ENCODE measurements at places on chromosomes 12 and 14.
A peak's percentile ranks its signal among the peaks of the same experiment; 100 is the strongest.

DNA sequence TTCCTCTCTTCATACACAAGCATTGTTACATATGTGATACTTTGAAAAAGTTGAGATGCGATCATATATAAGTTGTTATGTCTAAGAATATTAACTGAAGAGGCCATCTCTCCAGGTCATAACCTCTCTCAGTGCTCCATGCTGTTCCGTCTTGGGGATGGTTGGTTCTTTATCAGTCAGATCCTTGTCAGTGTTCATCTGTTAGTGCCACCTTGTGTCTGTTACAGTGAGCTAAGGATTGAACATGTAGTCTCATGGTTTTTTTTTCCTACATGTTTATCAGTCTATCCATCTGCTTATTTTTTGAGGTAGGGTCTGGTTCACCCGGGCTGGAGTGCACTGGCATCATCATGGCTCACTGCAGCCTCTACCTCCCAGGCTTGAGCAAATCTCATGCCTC, 30.5 kb downstream of the EP400 start:
- DNase-seq: no peak

DNA sequence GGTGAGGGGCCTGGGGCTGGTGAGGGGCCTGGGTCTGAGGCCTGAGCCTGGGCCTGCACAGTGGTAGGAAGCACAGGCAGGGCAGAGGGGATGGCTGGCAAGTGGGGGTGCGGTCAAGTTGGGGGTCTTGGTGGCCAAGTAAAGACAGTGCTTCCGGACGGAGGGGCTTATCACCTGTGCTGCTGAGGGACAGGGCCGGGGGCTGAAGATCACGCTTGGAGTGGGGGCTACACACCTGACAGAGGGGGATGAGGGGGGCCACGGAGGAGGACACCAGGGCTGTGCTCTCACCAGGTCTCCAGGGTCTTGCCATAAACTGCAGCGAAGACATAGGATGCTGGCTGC, 12.2 kb downstream of the TEDC1 start:
- no peak for DNase-seq

DNA sequence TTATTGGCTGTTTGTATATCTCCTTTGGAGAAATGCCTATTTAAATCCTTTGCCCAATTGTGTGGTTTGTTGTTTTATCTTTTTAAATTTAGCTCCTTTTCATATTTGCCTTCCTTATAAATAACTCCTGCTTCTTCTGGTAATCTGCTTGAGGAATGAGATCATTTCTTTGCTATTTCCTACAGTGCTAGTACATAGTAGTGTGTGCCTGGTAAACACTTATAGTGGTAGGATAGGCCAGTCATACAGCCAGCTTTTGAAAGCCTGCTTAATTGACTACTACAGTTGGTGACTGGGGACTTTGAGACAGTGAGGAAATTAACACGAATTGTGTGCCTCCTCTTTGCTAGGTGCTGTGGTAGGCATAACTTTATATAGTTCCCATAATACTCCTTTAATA, 68.7 kb downstream of the BORCS5 start:
- DNase-seq: no peak

GRCh38 chr12:79156846-79157463, 292.4 kb downstream of the SYT1 start:
- DNase-seq: no peak

DNA sequence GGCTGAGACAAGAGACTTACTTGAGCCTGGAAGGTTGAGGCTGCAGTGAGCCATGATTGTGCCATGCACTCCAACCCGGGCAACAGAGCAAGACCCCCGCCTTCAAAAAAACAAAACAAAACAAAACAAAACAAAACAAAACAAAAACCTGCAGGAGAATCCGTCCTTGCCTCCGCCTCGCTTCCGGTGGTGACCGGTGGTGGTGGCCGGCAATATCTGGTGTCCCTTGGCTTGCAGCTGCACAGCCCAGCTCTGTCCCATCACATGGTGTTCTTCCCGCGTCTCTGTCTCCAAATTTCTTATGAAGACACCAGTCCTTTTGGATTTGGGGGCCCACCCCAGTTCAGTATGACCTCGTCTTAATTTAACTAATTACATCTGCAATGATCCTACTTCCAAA, 10.0 kb downstream of the SMIM41 start:
- DNase-seq: no peak

DNA sequence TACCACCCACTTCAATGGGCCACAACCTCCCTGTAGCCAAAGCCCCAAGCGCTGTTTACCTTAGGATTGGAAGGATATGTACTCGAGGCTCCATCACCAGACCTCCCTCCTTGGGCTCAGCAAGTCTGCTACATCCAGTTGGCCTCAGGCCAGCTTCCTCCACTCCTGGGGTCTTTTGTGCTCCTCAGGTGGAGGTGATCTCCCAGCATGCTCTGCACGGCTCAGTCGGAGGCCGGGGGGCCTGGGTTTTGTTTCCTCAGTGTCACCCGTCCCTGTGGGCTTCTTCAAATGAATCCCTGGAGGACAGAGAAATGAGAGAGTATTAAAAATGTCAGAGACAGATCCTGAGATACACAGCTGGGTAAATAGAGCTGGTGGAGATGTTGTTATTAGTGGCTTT, 723.1 kb upstream of the TBX3 start:
- DNase-seq: no peak

DNA sequence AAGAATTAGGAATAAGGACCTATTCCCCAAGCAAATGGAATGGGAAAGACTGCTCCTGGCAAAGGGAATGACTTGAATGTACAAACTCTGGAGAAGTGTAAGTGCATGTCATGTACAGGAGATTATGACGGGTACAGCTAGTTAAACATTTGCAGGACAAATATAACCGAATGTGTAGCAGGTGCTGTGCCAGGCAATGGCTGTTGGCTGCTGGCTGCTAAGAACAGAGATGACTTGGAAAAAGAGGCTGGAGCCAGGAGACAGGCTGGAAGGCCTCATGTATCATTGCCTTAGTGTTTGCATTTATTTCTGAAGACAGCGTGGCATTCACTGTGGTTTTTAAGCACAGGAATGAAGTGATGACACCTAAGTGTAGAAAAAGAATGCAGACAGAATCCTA, 136.8 kb downstream of the TTC8 start:
- DNase-seq: peak; percentile 23

GRCh38 chr14:54194501-54194900, 202.3 kb upstream of the CDKN3 start:
- no peak for DNase-seq

GRCh38 chr12:3250576-3250975, 173.4 kb downstream of the TSPAN9 start:
- DNase-seq: no peak

DNA sequence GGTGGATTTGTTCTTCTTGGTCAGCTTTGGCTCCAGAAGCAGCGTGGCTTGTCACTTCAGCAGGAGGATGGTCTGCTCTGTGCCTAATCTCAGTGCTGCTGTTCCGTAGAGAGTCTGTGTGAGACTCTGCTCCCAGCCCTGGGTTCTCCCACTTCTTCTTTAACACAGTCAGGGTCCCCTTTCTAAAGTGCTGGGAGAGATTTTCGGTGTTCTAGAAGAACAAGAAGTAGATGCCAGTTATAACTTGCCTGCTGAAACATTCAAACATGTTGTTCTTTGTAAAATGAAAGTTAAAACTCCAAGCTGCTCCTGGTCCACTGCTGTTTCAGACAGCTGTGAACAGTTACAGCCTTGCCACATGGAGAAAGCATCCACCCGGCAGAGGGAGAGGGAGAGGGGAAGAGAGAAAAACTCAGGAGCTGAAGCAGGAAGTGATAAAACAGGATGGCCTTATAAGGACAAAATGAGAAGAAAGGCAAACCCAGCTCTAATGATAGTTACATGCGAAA, 55.2 kb upstream of the CERS5 start:
- peak; percentile 94 for DNase-seq
